Mammary epithelial cell (primary cell): ENCODE measurements at places on chromosomes 11 and 22. TPM values are rescaled to one million over a fixed set of nuclear protein-coding genes. Genes with fewer than 3 reads are reported as not detected.

The CCT8L2 gene
- total RNA-seq, result not detected

The CD82 gene
- 38.8 TPM for total RNA-seq

The FAM76B gene
- total RNA-seq, result 16.9 and 20.2 TPM in 2 replicates

The KCNC1 gene
- total RNA-seq, result not detected in 2 replicates

The LSP1 gene
- total RNA-seq, result 2.0 TPM in 1 of 2 replicates, not detected in the other

The C11orf86 gene
- total RNA-seq, result not detected

The SPON1 gene
- not detected in 2 replicates for total RNA-seq

The NCR3LG1 gene
- 8.7 TPM for total RNA-seq

The UVRAG gene
- total RNA-seq, result 17.5 TPM

The FOLH1 gene
- total RNA-seq, result 0.33 TPM

The LAYN gene
- total RNA-seq, result 16.5 TPM

The CFAP300 gene
- total RNA-seq, result 4.3 TPM

The PLEKHA7 gene
- total RNA-seq, result 5.8 TPM

The OR8A1 gene
- total RNA-seq, result not detected

The GTSE1 gene
- total RNA-seq, result 0.67 TPM

The TTC12 gene
- 32.5 and 44.1 TPM in 2 replicates for total RNA-seq

The TRIM34 gene
- total RNA-seq, result 1.5 and 2.4 TPM in 2 replicates

The FAT3 gene
- not detected for total RNA-seq

The SHANK2 gene
- 5.4 and 5.8 TPM in 2 replicates for total RNA-seq

The MOB2 gene
- total RNA-seq, result 21.4 and 30.0 TPM in 2 replicates

The DGCR6 gene
- 7.2 and 7.5 TPM in 2 replicates for total RNA-seq

The FIBP gene
- total RNA-seq, result 84.1 and 105 TPM in 2 replicates

The CHRM1 gene
- not detected for total RNA-seq

The PNPLA5 gene
- not detected in 2 replicates for total RNA-seq

The UCP3 gene
- total RNA-seq, result 1.2 TPM

The GRM5 gene
- not detected in 2 replicates for total RNA-seq

The OR51B4 gene
- total RNA-seq, result not detected in 2 replicates

The SLC6A5 gene
- under 0.01 TPM for total RNA-seq

The SAA2 gene
- total RNA-seq, result 2.7 TPM

The KREMEN1 gene
- 11.7 TPM for total RNA-seq

The SHISAL1 gene
- 3.9 TPM in 2 replicates for total RNA-seq

The NXPE2 gene
- not detected for total RNA-seq

The GRK3 gene
- 16.0 and 17.9 TPM in 2 replicates for total RNA-seq

The PANX2 gene
- total RNA-seq, result 0.83 TPM

The TCN2 gene
- total RNA-seq, result 9.3 TPM

The TEX12 gene
- not detected in 2 replicates for total RNA-seq

The TSSK2 gene
- not detected for total RNA-seq

The SNAP29 gene
- total RNA-seq, result 11.8 TPM

The OR52H1 gene
- total RNA-seq, result not detected in 2 replicates

The CCDC87 gene
- 0.31 TPM in 1 of 2 replicates, not detected in the other for total RNA-seq

The CCDC116 gene
- total RNA-seq, result 0.31 TPM in 1 of 2 replicates, not detected in the other

The LYVE1 gene
- total RNA-seq, result not detected
